ENCODE measurements at places on chromosomes 1 and 21. TPM values are rescaled to one million over a fixed set of nuclear protein-coding genes. Genes with fewer than 3 reads are reported as not detected.

The ZNF124 gene
- total RNA-seq: 9.5 TPM

The BSND gene
- not detected for total RNA-seq

The SEMA4A gene
- 2.2 TPM for total RNA-seq

The AADACL3 gene
- not detected for total RNA-seq

The OR2T29 gene
- not detected for total RNA-seq

Data from heart right ventricle (tissue), 16 donors.